ENCODE measurements at places on chromosomes 13 and 19.

GRCh38 chr13:112143753-112144615 is 77.0 kb downstream of the SOX1 start:
- no peak for DNase-seq

- no peak for DNase-seq
Measured at GRCh38 chr19:2863816-2864215, 3.3 kb upstream of the ZNF556 start.

- DNase-seq, result peak; percentile 65
Measured at GRCh38 chr19:40716031-40716481, 630 bp downstream of the COQ8B start.

DNA sequence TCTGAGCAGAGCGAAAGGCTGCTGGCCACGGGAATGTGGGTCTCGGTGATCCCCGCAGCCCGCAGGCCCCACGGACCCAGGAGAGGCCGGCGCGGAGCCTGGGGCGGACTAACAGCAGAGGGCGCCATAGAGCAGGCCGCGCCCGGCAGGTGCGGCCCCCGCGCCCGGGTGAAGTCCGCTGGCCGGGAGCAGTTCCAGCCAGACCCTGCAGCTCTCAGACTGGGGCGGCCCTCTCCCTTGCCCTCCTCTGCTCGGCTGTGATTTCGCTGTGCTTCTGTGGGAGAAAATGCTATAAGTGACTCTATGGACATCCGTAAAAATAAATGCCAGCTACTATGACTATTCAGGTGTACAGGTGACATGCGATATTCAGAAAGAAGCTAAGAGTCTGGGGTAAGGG is 37.7 kb downstream of the GSX1 start:
- peak; percentile 67 for DNase-seq

DNA sequence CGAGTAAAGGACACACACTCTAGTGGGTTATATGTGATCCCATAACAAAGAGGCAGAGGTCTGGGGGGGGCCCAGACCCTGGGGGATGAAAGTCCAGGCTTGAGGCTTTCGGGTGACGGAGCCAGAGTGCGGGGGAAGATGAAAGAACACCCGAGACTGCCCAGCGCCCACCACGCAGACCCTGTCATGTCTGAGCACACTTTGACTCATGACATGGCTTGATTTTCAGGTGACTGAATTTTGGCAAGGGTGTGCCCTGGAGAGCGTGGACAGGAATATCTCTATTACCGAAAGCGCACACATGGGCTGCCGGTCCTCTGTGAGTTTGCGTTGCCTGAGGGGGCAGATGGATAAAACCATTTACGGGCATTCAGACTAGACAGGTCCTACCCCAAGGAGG is 192.0 kb upstream of the SOX1 start:
- DNase-seq, result no peak

DNA sequence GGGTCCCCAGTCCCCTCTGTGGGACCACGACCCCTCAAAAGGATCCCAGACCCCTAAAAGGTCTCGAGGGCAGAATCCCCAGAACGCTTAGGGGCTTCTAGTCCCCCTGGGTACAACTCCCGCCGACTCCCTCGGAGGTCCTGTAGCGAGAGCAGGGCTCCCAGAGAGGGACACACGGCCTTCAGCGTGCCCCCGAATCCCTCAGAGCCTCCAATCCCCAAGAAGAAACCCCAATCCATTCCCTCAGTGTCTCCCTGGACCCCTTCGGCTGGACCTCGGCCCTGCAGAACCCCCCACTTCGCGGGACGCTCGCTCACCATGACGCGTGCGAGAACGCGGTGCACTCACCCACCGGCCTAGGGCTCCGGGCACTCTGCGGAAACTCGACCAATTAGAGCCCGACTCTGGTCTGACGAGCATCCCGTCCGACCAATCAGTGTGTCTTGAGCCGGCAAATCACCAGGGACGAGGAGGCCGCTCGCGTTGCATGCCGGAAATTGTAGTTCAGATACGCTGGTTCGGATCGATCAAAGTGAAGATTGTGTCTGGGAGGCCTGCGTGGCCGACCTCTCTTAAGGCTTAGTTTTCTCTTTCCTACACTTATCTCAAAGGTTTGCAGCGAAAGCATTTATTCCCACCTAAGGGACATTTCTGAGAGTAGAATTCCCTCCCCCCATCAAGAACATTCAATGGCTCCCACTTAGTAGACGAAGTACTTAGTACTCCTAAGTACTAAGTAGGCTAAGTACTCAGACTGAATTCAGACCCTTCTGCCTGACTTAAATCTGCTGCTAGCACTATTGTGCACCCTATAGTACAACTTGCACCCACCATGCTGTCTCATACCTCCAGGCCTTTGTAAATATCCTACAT is at the start of gene TMEM161A:
TSS of gene TMEM161A (minus strand) at position 370 of the 873 bp plus-strand sequence. CDS start at position 320, 50 bp downstream.
- peak; percentile 95 for DNase-seq

GRCh38 chr13:101875717-101876393 is 423.4 kb downstream of the ITGBL1 start:
- no peak for DNase-seq

- DNase-seq, result no peak
Measured at GRCh38 chr19:36436531-36436930, 18.1 kb upstream of the ZFP82 start.

GRCh38 chr19:5515737-5516136 is 52.0 kb downstream of the TINCR start:
- no peak for DNase-seq

GRCh38 chr19:29634002-29634401 is 27.9 kb downstream of the POP4 start:
- no peak for DNase-seq

GRCh38 chr13:99271249-99271648 is 13.1 kb upstream of the GPR18 start:
- no peak for DNase-seq

GRCh38 chr13:113531041-113531873 is 40.7 kb upstream of the DCUN1D2 start:
- no peak for DNase-seq

DNA sequence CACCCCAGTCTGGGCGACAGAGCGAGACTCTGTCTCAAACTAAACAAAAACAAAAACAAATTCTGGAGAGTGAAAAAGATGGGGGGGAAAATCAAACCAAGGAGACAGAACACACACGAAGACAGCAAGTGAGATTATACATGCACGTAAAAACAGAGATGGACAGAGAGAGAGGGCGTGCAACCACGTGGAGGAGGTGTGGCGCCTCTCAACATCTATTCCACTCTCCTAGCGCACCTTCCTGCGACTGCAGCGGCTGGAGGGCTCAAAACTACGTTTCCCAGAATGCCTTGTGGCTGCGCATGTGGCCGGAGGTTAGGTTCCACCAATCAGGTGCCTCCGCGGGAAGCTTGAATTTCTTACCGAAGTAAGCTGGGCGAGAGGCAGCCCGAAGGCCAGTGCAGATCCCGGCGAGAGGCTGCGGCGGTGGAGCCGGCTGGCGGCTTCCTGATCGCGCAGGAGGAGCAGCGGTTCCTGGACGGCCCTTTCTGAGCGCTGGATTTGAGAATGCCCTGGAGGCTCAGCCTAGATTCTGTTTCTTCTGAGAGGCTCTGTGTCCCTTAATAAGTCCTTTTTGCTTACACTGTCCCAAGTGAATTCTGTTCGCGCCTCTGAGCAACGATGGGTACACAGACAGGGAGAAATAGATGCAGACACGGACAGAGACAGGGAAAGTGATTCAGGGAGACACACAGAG is 13.1 kb upstream of the NANOS2 start:
- DNase-seq, result peak; percentile 84

- DNase-seq, result peak; percentile 28
Measured at GRCh38 chr13:114339857-114340534, 25.7 kb downstream of the CHAMP1 start.

GRCh38 chr19:56917529-56917928 is 77.0 kb upstream of the PEG3 start:
- no peak for DNase-seq

- DNase-seq, result no peak
Measured at GRCh38 chr19:58482372-58482771, 6.2 kb downstream of the ZNF446 start.

GRCh38 chr19:45716359-45717130 is 14.2 kb downstream of the FBXO46 start:
- peak; percentile 8 for DNase-seq

DNA sequence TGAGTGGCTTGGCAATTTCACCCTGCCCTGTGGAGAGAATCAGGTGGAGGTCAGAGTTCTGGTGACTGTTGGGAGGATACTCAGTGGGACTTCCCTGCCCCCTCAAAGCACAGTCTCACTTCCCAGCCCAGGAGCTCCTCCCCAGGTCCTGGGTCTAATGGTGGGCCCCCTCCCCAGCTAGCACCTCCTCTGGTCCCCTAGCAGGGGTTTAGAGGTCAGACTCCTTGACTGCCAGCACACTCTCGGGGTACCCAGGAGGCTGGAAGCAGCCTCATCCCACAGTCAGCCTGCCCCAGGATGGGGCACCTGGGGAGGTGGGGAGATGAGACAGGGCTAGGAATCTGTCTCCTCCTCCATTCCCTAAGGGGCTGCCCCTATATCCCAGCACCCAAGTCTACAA is 65.2 kb downstream of the COLGALT1 start:
- DNase-seq, result no peak

DNA sequence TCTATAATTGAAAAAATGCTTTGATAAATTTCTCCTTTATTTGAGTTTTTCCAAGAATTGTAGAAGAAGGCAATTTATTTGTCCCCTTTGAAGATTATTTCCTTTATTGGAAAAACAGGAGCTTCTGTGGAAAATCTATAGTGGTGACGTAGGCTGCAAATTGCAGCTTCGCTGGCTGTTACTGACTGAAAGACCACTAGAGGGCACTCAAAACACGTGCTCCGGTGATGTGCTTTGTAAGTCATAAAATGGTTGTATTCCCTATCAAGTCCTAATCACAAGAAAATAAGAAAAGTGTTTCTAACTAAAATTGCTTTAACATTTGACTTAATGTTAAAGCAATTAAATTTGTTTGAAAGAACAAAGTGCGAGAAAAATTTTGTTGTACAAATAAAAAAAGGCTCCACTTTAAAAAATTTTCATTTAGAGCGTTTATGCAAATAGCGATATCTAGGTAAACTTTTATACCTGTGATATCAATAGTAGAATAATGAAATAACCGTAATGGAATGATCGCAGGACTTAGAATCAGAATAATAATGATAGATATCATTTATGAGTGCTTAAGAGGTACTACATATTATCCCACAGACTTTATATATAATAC is 638.2 kb upstream of the SPRY2 start:
- DNase-seq, result no peak

GRCh38 chr19:30602661-30603350 is 230.6 kb downstream of the ZNF536 start:
- DNase-seq, result no peak

GRCh38 chr19:45632468-45633196 is 6.6 kb downstream of the EML2 start:
- peak; percentile 51 for DNase-seq

DNA sequence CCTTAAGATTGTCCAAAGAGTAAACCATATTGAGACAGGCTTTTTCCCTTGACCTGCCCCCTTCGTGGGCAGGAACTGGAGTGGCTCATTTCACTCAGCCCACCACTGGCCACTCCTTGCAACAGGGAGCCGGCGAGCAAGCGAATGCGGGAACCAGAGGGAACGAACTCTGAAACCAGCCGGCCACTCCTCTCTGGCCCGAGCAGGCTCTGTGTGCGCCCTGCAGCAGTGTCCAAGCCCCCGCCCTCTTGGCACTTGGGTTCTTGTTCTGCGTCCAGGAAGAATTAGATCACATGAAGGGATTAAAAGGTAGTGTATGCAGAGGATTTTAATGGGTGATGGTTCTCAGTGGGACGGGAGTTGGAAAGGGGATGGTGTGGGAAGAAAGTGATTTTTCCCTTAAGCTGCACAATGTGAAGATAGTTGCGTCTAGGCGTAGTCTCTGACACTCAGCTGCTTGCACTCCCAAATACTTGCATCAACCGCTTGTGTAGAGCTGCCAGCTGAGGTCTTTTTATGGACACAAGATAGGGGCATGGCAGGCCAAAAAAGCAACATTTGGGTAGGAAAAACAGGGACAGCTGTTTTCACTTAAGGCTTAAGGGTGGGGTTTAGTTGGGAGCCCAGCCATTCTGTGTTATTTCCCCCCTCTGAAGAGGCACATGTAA is 1209.7 kb upstream of the PCDH20 start:
- no peak for DNase-seq

DNA sequence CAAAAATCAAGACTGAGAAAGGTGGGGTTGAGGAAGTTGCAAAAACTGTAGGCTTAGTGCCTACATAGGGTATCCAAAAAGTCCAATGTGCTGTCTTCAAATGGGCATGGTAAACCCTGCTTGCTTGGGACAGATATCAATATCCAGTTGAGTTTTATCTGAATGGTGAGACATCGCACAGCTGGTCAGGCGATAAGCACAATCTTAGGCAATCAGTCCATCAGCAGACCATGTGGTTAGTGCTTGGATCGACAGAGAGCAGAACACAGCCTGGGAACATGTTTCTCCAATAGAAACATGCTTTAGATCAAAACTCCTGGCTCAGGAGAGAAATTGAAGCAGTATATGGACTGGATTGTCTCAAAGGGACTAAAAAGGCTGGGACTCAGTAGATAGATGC is 151.3 kb upstream of the IPO5 start:
- no peak for DNase-seq

DNA sequence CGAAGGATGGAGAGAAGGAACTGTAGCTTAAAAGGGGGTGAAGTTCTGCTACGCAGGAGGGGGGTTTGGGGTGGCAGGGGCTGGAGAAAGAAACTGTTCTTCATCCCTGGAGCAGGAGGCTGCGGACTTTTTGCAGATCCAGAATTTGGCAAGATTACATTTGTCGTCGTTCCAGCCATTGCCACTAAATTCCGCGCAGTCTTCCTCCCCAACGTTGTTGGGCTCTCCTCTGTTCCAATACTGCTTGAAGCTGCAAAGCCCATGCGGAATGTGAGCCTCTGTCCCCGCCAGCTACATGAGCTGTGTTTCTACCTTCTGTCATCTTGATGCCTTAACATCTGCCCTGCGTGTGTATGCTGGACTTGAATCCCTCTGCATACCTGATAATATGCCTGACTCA is 4.3 kb downstream of the CD209 start:
- DNase-seq, result no peak

- DNase-seq, result no peak
Measured at GRCh38 chr19:47209319-47210179, 21.4 kb downstream of the BBC3 start.

All from stimulated activated CD4-positive, alpha-beta T cell treated with anti-CD3 and anti-CD28 coated beads, Interleukin-4, amount 100 ng/mL, for 1 hour (primary cell).